Hematopoietic multipotent progenitor cell treated with erythropoietin and hydrocortisone succinate and interleukin-3 and kit ligand, for 4 days (in vitro differentiated cells): ENCODE measurements at places on chromosomes 2 and 18.
A peak's percentile ranks its signal among the peaks of the same experiment; 100 is the strongest.

- DNase-seq, result no peak
These were observed 141.0 kb downstream of the THADA start for GRCh38 chr2:43454791-43455190.

DNA sequence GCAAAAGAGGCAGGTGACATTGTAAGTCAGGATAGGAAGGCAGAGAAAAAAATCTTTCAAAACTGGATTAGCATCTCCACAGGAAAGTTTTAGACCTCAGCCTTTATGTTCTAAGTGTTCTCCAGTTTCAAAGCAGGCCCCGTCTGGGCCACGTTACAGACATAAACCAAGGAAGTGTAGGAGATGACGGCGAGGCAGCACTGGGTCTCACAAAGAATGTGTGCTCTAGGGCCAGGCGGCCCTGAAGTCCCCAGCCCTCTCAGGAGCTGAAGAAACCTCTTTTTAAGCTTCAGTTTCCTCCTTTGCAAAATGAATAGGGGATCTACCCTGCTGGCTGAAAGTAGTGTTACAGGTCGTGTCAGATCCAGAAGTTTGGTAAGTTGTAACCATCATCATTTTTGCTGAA lies 81.7 kb downstream of the SPRED2 start:
- peak; percentile 55 for DNase-seq

GRCh38 chr2:13522917-13523821 lies 806.4 kb downstream of the TRIB2 start:
- no peak for DNase-seq

DNA sequence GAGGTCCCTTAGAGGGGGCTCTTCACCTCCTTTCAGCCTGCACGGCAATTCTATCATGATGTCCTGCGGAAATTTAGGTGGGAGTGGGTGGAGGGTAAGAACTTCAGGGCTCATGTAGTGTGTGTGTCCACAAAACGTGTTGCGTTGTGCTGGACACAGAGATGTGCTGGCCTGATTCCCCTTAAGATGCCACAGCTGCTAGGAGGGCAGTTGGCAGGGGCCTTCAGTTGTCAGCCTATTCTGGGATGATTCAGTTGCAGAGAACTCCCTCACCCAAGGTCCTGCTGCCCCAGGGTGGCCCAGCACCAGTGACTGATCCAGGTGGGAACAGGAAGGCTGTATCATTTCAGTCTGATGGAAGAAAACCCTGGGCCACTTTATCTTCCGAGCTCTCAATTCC lies 1.0 kb upstream of the HJURP start:
- no peak for DNase-seq

DNA sequence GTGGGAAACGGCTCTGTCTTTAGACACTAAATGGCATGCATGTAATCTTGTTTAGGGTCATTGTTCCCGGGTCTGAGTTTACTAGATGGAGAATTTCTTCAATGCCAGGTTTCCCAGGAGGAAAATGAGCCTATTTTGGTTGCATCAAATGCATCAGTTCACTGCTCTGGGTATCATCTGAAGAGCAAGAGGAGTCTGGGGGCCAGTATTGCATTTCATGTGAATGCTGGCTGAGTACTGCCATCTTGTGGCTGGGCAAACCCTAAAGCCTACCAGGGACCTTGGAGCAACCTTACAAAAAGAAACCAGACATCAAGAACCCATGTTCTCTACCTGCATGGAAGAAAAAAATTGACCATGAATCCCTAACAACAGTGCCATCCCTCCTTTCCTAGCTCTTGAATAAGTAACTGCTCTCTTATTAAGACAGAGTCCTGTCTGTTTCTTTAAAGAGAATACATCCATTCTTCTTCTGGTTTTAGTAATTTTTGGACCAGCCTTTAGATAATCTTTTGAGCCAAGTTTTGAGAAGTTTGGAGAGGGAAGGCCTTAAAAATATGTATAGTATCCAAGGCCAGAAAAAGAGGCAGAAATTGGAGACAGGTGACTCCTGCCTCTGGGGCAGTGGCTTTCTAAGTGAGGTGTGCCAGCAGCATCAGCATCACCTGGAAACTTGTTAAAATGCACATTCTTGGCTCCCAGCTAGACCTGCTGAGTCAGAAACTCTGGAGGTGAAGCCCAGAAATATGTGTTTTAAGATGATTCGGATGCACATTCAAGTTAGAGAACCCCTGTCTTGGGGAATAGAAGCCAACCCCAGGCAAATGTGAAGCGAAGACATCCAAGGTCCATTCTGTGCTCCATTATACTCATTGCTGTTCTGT lies 261.0 kb upstream of the CXCR4 start:
- DNase-seq, result peak; percentile 84

- DNase-seq, result no peak
These were observed 249.0 kb upstream of the SPOPL start for GRCh38 chr2:138252587-138252986.

- no peak for DNase-seq
These were observed 94.4 kb downstream of the FANCL start for GRCh38 chr2:58146707-58147106.

- DNase-seq, result no peak
These were observed 28.6 kb downstream of the MIB1 start for GRCh38 chr18:21769206-21769605.

DNA sequence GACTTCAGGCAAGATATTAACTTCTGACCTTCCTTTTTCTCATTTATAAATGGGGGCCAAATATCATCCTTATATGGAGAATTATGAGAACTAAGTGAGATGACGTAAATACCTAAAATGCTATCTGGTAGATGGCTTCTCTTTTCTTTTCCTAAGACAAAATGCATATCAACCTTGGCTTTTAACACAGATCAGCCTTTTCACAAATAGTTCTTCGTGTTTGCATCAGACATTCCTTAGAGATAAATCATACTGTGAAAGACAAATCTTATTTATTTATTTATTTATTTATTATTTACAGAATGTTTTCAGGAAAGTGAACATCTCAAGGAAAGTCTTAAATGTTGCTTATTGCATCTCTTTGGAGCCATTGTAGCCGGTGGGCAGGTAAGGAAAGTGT lies 62.8 kb downstream of the NBEAL1 start:
- DNase-seq, result no peak

DNA sequence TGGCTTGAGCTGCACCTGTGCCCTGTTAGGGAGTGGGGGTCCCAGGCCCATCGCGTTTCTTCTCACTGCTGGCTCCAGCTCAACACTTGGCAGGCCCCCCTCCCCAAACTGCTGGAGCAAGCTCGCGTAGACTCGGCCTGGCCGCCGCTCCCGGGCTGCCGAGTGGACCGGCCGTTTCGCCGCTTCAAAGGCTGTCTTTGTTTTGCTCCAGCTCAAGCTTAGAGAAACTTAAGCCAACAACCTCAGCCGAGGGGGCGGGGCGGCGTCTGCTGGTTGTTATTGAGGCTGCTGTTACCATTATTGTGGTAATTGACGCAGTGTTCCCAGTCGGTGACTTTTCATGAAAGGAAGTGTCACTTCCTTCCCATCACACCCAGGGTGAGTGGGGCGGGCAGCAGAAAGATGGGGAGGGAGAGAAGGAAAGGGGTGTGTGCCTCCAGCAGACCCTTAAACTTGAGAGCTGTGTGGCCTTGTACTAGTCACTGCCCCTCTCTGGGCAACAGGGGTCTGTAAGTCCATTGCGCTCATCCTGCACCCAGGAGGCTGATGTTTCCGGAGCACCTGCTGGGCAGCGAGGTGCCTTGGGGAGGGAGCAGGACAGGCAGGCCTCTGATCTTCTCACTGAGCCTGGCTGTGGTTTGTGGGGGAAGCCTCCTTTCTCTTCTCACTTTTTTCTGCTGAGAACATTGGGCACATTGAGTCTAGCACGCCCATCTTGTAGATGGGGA lies 2.1 kb downstream of the ARID5A start:
- DNase-seq, result peak; percentile 73

- no peak for DNase-seq
These were observed 103.1 kb downstream of the INO80D start for GRCh38 chr2:205982776-205983327.

DNA sequence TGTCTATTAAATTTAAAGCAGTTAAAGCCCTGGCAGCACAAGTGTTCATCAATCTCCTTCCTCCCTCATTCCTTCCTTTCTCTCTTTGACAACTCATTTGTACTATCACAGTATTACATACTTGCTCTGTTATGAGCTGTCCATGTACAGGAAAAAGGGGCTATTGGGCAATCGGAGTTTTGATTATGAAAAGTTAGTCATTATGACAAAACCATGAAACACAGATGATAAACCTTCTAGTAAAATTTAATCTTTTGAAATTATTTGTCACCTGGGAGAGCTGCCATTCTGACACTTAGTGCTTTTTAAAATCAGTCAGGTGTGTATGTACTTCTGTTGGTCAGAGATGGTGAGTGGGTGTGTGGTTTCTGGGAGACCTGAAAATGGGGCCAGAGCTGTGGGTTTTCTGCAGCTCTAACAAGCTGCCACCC lies 39.4 kb downstream of the MAP4K4 start:
- DNase-seq, result peak; percentile 65

DNA sequence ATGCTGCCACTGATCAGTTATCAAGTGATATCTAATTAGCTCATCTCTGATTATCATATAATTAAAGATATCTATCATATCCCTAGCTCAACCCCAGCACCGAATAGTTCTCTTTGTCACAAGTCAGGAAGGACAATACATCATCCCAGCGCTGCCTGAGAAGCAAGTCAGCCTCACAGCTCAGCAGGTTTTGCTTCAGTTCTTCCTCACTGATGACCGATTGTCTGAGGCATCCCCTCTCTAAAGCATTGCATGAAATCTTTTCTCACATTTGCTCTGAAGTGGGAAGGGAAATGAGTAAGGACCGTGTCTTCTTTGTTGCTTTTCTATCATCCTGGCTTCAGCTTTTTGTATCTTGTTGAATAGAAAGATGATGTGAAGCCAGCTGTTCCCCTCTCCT lies 247.9 kb downstream of the CMPK2 start:
- DNase-seq, result no peak

DNA sequence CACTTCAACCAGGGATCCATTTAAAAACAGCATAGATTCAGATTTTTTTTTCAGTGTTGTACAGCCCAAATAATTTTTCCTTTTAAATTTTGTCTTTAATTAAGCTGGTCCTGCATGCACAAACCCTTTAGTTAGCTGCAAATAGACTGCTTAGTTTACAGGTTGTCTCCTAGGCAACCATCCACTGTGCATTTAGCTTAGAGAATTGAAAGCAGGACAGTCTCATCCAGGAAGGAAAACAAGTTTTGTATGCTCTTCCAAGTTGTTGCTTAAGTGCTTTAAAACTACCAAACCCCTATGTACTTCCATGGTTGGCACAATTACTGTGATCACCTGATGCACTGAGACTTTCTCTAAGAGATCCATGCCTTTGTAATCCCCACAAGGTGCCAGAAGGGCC lies at the start of gene MAP3K19:
MAP3K19 (minus strand) TSS at position 148 of the 400 bp plus-strand sequence. CDS start 22,800 bp downstream, outside the sequence.
- no peak for DNase-seq

DNA sequence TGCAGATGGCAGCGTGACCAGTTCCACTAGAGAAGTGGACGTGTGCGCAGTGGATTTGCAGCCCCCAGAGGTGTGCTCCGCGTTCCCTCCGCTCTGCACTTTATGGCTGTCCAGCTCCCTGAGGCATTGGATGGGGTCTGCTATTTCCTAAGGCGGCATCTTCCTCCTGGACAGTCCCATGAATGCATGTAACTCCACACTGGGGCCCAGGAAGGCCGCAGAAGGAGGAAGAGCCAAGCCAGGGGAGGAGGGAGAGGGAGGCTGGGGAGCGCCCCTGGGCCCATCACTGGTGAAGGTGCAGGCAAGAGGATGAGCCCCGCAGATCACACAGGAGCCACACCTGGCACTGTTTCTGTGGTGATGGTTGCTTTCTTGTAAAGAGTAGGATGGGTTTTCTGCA lies 99.1 kb downstream of the PTGR3 start:
- DNase-seq, result no peak

GRCh38 chr2:237214030-237214675 lies 128.5 kb downstream of the COPS8 start:
- DNase-seq, result no peak
